ENCODE measurements at places on chromosomes 1 and 21.

DNA sequence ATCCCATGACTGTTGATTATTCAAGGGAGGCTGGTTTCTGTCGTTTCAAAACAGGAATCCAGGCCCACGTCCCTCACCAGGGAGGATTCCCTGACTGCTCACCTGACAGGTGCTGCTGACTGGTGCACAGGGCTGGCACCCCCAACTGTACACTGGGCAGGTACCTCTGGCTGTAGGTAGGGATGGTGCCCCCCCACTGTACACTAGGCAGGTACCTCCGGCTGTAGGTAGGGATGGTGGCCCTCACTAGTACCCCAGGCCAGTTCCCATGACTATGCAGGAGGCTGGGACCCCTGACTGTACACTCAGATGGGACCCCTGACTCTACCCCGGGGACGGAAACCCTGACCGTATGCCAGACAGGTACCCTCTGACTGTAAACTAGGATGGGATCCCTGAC, 33.6 kb upstream of the PDE9A start:
- no peak for DNase-seq

DNA sequence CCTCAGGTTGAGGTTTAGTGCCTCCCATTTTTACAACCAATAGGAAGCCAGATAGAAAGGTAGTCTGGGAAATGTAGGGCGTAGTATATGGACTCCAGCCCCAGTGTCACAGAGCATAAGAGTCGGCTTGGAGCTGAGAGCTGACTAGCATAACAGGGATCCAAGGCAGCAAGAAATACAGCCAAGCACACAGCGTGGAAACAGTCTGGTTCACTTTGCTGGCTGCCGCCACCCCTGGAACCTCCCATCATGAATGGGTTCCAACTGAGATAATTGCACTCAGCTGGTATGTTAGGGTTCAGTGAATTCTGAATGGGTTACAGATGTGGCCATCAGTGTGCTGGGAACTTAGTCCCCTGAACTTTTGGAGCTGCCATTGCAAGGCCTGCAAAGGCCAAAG, 76.7 kb upstream of the GPR88 start:
- peak; percentile 18 for DNase-seq

DNA sequence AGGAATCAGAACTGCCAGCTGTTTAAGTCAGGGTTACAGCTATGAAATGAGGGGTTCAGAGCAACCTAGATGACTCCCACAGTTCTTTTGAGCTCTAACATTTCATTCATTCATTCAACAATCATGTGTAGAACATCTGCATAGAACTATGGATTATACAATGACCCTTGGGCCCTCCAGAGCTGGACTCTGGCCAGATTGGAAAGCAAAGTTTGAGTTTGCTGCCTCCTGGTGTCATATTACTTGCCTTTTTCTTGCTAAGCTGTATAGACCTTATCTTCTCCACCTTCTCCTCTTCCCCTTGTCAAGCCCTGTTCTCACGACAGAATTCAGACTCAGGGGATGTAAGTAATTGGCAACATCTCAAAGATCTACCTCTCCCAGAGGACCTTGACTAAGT, 4.0 kb downstream of the CASQ2 start:
- DNase-seq, result no peak

- DNase-seq, result no peak
Measured at GRCh38 chr1:78601068-78601467, 19.2 kb upstream of the IFI44L start.

- no peak for DNase-seq
Measured at GRCh38 chr1:33898881-33899280, 35.0 kb downstream of the HMGB4 start.

DNA sequence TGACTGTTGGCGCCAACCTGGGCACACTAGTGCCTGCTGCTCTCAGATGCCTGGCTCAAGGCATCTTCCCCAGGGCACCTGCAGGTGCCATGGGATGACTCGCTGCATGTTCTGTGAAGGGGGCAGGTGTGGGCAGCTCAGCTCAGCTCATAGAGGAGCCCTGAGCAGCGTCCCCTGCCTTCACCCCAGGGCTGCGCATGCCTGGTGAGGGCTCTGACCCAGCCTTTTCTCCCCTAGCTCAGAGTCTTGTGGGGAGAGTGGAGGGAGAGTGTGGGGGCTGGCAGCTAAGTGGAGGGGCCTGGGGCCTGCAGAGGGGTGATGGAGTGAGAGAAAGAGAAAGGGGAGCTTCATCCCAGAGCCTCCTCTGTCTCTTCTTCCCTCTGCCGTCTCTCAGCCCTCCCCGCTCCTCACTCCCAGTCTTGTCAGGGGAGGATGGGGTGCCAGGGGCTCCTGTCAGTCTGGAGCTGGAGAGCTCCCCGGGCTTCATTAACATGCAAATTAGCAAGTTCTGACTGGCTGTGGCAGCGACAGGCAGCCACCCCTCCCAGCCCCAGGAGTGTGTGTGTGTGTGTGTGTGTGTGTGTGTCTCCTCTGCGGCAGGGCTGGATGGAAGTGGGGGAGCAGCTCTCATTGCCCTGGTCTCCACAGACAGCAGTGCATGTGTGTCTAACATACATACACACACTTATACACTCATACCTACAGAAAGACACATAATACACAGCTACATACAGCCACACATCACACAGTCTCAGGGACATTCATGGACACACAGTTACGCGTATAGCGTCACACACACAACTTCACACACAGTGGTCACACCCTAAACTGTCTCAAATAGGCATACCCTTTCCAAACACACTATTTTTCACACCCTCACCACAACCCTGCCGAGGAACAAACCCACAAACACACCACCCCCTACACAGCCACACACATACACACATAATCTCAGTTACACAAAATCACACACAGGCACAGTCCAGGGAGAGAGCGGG, 34.0 kb downstream of the FOXO6 start:
- peak; percentile 92 for DNase-seq

DNA sequence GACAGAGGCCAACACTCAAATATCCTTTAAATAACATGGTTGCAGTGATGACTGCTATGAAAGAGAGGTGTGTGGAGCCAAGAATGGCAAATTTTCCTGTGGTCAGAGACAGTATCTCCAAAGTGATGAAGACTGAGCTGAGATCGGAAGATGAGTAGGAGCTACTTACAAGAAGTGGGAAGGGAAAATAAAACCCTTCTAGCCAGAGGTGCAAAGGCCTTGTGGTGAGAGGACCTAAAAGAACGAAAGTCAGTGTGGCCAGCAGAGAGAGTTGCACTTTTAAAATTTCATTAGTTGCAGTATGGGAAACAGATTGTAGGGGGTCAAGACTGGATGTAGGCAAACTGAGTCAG, 17.8 kb downstream of the SLAMF7 start:
- DNase-seq, result no peak

All from NT2/D1 (cell line).